Erythroblast (primary cell): ENCODE measurements at places on chromosomes 7 and 10.
A peak's percentile ranks its signal among the peaks of the same experiment; 100 is the strongest.

- DNase-seq = peak; percentile 72
These were observed 70.8 kb downstream of the XPNPEP1 start for GRCh38 chr10:109852475-109853037.

DNA sequence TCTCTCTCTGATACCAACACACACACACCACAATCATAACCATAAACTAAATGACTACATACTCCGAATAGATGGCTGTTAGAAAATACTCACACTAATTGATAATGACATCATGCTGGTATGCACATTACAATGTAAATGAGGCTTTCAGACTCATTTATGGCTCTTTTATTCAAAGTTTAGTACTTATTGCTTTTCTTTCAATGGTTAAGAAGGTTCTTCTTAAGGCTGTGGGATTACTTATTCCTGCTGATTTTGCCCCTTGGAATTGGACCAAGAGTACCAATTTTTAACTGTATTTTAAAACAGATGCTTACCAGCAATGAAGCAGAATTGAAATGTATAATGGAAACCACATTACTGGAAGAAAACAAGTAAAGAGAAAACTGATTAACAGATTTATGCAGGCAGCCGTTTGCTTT lies 20.6 kb upstream of the CABCOCO1 start:
- no peak for DNase-seq

GRCh38 chr7:111168182-111168581 lies 77.3 kb downstream of the LRRN3 start:
- no peak for DNase-seq

GRCh38 chr7:5822742-5823503 lies 41.5 kb upstream of the RNF216 start:
- DNase-seq = peak; percentile 94

DNA sequence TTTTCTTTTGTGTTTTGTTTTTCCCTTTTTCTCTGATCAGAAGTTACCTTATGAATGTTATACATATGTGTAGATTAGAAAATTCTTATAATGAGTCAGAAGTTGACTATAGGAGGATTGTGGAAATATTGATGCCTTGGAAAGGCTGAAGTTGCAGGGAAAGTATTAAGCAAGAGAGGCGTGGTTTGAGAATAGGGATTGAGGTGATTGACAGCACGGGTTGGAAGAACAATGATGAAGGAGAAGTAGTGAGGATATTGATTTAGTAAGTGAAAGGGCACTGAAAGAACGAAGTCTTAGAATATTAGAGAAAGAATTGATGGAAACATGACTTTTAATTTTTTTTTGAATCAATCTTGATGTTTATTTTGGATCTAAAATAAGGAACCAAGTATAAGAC lies 176.0 kb downstream of the EXOC4 start:
- DNase-seq = no peak

GRCh38 chr7:44288811-44289340 lies 36.5 kb downstream of the CAMK2B start:
- no peak for DNase-seq

GRCh38 chr7:44977304-44977958 lies 1.4 kb downstream of the MYO1G start:
- DNase-seq = peak; percentile 65

GRCh38 chr10:100867261-100867963 lies 45.4 kb upstream of the SLF2 start:
- DNase-seq = no peak

- no peak for DNase-seq
These were observed 182.8 kb upstream of the CHRM2 start for GRCh38 chr7:136685501-136686173.

GRCh38 chr10:43166880-43167497 lies 28.7 kb downstream of the CSGALNACT2 start:
- no peak for DNase-seq

DNA sequence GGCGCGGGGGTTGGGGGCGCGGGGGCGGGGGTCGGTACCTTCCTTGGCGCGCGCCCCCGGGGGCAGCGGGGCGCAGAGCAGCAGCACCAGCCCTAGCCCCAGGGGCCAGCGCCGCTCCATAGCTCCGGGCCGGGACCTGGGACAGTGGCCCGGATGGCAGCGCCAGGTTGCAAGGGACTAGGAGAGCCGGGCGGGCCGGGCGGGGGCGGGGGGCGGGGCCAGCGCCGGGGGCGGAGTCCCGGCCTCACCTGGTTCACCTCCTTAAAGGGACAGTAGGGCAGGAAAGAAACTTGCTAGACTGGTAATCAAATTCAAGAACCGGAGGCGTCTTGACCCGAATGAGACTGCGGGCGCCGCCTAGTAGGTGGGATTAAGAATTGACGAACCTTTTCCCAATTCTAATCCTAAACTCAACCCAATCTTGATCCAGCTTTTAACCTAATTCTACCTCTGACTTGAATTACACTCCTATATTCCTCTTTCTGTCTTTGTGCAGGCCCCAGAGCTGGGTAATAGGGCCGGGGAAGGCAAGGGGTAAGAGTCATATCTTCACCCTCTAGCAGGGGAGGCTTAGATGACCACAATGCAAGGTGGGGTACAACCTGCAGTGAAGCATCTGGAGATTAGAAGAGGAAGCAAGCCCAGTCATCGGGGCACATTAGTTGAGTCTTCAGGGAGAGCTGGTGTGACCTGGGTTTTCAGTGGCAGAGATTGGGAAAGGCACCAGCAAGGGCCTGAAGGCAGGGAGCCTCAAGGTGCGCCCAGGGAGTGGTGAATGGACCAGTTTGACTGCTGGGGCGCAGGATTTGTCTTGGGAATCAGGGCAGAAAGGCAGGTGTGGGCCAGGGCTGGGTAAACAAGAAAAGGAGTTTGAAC lies at the start of gene EPHA1:
TSS of gene EPHA1 (minus strand) at position 171 of the 876 bp plus-strand sequence. CDS start at position 120, 51 bp downstream.
- peak; percentile 10 for DNase-seq

DNA sequence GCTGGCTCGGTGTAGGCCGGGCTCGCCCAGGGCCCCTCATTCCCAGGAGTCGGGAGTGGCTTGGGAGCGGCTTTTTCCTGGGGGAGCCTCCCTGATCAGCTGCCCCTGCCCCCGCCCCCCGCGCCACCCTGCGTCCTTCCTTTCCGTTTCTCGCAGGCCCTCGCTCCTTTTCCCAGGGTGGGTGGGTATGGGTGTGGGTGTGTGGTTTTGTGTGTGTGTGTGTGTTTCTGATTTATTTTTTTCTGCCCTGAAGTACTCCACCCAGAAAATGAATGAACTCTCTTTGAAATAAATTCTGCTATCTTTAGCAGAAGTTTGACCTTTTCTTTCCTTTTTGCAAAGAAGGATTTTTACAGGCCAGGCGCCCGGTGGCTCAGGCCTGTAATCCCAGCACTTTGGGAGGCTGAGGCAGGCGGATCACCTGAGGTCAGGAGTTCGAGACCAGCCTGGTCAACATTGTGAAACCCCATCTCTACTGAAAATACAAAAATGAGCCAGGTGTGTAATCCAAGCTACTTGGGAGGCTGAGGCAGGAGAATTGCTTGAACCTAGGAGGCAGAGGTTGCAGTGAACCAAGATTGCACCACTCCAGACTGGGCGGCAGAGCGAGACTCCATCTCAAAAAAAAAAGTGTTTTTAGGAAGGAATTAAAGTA lies 30.0 kb upstream of the AP5Z1 start:
- no peak for DNase-seq

DNA sequence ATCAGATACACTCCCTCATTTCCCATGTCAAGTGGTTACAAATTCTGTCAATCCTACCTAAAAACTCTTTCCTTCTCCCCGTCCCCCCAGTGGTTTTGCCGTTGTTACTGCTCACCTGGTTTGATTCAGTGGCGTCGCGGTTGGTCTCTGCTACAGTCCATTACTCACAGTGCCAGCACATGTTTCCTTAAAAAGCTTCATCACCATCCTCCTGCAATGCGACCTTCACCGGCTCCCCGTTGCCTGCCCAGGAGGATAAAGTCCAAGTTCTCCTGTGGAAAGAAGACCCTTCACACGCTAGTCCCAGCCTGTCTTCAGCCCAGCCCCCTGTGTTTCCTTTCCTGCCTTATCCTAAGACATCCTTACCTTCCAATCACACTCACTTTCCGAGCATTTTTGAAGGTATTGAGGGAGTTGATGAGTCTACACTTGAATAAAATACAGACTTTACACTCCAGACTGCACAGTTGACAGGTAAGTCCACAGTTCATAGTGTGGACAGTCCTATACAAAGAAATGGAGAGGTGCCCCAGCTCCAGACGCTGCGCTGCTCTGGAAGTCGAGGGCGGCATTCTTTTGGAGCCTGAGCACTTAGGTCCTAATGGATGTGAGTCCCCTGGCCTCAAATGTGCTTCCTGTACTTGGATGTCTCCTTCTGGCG lies 3.4 kb upstream of the LARP4B start:
- no peak for DNase-seq

GRCh38 chr10:124517931-124518330 lies 56.3 kb downstream of the LHPP start:
- no peak for DNase-seq

DNA sequence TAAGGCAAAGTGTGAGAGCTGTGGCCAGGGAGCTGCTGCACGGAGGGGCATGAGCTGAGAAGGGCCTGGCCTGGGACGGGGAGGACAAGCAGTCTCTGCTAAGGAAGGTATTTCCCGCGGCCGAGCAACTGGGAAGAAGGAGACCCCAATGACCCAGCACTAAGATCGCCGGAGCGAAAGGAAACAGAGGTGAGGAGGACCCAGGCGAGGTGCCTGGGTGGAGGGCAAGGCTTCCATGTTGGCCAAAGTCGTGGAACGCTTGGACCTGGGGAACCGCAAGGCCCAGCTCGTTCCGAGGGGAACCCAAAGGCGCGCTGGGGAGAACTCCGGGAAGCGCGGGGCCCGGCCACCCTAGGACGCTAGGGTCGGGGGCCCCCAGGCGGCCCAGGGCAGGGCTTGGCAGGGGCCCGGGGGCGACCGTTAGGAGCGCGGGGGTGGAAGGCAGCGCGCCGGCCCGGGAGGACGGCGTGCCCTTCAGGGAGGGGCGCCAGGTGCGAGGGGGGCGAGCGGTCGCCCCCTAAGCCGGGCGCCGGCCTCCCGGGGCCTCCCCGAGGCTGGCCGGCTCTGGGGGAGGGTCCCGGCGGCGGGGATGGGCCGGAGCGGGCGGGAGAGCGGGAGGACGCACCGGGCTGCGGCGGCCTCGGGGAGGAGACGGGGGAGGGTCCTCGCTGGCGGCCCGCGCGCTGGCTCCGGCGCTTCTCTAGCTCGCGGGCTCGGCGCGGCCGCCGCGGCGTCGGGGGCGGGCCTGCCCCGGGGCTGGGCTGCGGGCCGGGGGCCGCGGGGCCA lies 545 bp downstream of the GIGYF1 start:
- DNase-seq = peak; percentile 48

DNA sequence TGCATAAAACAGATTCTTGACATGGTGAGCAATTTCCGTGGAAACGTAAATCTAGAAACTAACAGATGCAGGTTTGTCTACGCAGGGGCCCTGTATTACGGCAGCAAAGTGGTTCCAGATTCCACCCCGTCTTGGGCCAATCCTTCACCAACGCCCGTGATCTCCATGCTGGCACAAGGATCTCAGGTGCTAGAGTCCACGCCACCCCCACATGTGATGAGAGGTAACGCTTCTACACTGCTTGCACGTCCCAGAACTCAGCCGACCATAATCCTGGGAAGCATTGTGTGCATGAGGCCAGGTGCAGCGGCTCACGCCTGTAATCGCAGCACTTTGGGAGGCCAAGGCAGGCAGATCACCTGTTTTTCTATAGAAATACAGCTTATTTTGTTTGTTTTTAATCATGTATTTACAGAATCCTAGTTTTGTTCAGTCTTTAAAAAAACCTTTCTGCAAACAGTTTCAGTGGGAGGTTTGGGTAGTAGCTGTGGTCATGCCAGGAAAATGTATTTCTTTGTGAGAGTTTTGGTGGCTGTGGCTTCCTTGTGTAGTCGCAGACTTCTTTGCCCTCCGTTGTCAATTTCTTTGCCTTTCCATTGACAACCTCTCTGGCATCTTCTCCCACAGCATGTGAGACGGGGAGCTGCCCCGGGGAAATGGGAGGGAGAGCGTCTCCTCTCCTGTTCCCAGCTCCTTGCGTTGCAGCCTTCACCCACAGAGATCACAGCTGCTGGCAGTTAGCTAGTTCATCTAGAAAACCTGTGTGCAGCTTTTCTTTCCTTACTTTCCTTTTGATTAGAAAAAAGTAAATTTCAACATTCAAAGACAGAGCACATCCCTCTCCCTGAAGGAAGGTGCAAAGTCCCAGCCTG lies 35.7 kb downstream of the ITIH2 start:
- no peak for DNase-seq

- no peak for DNase-seq
These were observed 17.3 kb upstream of the NRBF2 start for GRCh38 chr10:63115732-63116383.

DNA sequence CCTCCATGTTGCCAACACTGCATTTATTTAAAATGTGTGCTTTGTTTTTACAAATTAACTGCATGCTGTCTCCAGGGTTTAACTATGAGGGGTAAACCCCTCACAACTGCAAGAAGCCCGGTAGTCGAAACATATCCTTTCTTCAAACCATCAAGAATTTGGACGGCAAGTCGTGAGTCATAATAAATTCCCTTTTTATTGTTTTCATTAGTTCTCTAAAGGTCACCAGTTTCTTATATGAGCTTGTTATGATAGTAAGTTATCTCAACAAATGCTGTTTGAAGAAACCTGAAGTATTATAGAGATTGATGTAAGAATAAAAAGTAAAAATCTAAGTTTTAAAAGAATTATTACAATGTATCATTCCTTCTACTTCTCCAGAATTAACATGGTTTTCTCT lies 12.2 kb upstream of the FIGNL1 start:
- DNase-seq = no peak

- DNase-seq = no peak
These were observed 17.7 kb downstream of the LRRC20 start for GRCh38 chr10:70364772-70365091.

DNA sequence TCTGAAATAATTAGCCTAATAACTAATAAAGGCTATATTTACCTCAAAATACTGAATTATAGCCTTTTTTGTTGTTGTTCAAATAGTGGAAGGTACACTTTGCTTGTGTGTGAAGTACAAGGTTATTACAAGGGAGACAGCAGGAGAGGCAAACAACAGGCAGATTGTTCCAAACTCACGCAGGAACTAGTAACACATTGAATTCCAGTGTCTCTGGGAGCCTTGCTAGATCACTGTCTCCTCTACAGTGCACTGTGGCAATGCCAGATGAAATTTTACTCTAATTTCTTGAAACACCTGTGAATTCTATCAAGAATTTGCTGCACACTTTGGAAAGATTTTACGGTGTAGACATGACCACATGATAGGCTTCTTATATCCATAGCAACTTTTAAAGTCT lies 112.6 kb downstream of the MDFIC start:
- DNase-seq = no peak

- no peak for DNase-seq
These were observed 56.4 kb upstream of the FAM20C start for GRCh38 chr7:135731-136645.

DNA sequence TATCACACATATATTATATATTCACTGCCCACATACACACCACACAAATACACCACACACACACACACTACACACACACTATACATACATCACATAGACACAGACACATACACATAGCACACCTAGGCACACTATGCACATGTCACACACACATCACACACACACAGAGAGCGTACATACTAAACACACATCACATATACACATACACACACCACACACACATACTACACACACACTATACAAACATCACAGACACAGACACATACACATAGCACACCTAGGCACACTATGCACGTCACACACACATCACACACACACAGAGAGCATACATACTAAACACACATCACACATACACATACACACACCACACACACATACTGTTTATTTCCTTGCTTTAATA lies 165.5 kb downstream of the KCNMA1 start:
- no peak for DNase-seq

GRCh38 chr7:27164045-27164366 lies 1.3 kb downstream of the HOXA9 start:
- DNase-seq = no peak
